Glomerular endothelial cell (primary cell): ENCODE measurements at places on chromosomes 5 and 9.

- no peak for DNase-seq
Measured at GRCh38 chr9:90421786-90422185, 220.8 kb downstream of the DIRAS2 start.

DNA sequence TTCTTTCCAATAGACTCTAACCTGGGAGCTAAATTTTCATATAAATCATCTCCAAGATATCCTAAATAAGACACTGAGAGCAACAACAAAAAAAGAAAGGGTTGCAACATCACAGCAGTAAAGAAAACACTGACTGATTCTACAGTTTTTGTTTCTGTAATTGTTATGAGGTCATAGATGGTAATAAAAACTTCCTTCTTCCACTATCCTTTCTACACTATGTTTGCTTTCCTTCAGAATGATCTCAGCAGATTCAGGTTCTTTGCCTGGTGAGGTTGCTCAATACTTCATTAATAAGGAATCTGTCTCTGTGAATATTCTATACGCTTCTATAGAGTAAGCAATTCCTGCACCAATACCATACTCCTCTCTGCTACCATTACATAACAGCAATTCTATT, 835.6 kb upstream of the GRAMD2B start:
- no peak for DNase-seq

- DNase-seq, result no peak
Measured at GRCh38 chr9:78438211-78438610, 141.3 kb downstream of the PSAT1 start.

GRCh38 chr5:144248015-144248414, 77.3 kb downstream of the KCTD16 start:
- no peak for DNase-seq

GRCh38 chr9:11338130-11338529, 725.3 kb upstream of the PTPRD start:
- no peak for DNase-seq

GRCh38 chr5:88480245-88480644, 211.6 kb upstream of the TMEM161B start:
- DNase-seq, result no peak

- peak; percentile 75 for DNase-seq
Measured at GRCh38 chr5:159912033-159912800, 4.1 kb upstream of the ADRA1B start.

DNA sequence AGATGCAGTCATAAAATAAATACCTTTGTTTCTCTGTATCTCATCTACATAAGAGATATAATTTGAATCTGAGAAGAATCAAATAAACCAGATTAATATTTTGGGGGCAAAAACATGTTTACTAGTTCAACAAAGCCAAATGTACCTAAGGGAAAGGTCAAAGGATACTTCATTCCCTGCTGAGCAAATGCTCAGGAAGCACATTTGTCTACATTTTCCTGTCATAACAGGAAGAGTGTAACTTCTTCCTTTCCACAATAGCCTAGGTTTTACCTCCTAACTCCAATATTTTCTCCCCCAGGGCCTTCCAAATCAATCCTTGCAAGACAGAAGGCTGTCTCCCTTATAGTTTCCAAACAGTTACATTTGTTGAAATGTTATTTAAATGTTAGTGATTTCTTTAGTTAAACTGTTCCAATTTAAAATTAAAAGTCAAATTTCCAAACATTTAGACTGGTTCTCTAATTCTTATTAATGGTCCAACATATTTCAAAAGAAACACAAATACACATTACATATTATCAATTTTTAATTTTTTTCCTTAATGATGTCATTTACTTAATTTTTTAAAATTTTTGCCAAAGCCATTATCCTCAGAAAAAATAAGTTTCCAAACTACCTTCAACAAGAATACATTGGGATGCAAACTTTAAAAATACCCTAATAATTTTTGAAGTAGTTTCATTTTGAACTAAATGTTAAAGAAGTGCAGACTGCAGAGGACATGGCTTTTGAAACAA, 67.8 kb downstream of the MEF2C start:
- DNase-seq, result no peak

DNA sequence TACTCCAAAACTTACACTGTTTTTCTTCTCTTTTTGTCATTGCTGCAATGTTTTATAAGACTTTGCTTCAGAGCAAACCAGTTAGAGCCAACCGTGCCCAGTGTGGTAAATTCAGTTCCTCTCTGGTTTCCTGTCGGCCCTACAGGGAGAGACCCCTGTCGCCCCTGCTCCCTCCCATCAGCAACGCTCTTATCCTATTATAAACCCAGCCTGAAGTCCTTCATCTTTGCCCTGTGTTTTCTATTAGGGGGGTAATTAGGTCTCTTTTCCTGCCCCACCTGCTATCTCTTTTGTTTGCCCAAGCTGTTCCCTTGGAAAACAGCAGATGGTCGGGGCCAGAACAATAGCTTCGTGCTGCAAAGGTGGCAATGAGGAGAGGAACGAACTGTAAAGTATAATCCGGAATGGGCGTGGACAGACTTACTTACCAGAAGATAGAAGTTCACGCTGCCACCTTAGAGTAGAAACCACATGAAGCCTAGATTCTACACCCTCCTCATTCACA, 21.4 kb upstream of the OTULINL start:
- no peak for DNase-seq

DNA sequence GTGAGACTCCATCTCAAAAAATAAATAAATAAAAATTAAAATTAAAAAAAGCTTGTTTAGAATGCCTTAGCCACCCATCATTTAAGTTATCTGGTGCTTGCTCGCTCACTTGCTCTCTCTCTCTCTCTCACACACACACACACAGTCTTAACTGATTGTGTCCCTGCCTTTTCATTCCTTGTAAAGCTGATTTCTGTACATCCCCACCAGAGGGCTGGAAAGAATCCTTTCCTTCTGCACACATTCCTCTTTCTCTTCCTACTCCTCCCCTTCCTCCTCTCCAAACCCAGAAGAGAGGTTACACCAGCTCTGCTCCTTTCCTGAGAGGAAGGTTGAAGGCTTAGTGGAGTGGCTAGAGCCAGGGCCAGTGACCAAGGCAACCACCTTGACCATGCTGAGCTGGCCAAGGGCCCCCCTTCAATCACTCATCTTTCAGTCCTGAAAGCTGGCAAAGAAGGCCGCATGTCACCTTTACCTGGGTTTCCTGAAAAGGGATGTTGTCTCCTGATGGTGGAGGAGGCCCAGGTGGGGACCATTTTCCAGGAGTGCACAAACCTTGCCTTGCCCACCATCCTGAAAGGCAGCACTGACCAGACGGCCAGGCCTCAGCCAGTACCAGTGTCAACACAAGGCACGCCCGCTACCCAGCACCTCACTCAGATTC, 25.6 kb downstream of the STK10 start:
- DNase-seq, result no peak

DNA sequence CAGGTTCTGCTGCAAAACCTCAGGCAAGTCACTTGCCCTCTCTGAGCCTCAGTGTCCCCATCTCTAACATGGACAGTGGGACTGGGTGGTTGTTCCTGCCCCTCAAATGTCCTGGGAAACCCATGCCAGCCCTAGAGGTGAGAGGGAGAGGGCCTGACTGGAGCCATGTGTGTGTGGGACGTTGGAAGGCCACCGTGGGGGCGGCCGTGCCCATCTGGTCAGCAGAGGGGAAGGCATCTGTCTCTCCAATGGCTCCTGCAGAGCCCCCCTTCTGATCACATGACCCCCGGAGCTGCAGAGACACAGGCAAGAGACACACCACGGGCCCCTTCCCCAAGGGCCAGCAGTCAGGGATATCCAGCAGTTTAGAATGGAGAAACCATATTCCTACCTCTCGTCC, 1.7 kb downstream of the DNM1 start:
- DNase-seq, result no peak

GRCh38 chr9:123080444-123080843, 47.0 kb downstream of the GPR21 start:
- DNase-seq, result no peak

DNA sequence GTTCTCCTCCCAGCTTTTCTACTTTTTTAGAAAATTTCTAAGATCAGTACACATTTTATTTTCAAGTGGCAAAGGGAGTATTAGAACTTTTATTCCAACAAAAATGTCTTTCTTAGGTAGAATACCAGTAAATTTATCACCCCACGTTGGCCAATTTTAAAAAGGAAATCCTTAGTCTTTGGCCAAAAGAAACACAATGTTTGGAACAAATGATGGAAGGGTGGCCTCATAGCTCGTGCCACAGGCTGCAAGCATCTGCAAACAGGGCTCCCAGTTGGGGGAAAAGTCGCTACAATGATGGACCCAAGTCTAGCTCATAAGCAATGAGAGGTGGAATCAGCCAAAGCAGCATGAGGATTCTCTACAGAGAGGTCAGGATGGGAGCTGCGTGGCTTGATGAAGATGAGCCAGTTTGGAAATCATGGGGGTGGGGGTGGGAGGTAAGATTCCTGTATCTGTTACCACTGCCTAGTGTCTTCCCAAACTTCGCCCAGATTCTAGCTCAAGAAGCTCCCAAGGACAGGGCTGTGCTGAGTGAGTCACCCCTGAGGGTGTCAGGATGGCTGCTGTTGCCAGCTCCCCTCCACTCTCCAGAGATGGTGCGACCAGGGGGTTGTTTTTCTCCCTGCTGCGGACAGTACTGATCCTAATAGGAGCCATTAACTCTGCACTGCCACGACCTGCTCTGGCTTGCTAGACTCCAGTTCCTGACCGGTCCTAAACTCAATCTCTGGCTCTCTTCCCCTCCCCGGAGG, 75.6 kb downstream of the DCP2 start:
- DNase-seq, result no peak

DNA sequence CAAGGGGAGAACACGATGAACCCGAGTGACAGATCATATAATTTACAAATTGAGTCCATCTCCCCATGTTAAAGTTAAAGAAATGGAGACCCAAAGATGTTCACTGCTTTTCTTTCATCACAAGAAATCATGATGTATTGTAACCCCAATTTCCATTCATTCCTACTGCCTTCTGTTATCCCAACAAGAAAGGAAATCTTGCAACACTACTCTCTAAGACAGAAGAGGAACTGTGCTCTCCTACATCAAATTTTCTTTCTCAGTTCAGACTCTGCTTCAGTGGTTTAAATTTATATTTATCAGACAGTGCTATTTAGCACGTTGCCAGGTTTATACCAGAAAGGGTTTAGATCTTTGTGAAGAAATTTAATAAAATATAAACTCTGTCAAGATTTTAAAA, 83.8 kb upstream of the RASA1 start:
- DNase-seq, result no peak

DNA sequence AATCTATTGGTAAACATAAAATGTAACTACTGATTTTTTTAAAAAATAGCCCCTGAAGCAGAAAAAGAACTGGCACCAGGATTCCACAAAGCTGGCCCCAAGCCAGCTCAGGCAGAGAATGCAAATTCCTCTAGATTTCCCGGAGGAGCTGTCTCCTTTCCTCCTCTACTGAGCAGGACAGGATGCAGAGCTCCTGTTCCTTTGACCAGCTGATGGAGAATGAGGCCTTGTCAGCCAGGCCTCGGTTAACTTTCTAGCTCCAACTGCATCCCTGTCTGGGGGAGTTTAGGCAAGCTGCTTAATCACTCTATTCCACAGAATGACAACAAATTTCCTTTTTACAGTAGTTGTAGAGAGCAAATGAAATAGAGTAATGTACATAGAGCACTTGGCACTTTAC, 155.5 kb downstream of the GNAQ start:
- no peak for DNase-seq

- no peak for DNase-seq
Measured at GRCh38 chr5:148820461-148821395, 5.7 kb upstream of the ADRB2 start.

DNA sequence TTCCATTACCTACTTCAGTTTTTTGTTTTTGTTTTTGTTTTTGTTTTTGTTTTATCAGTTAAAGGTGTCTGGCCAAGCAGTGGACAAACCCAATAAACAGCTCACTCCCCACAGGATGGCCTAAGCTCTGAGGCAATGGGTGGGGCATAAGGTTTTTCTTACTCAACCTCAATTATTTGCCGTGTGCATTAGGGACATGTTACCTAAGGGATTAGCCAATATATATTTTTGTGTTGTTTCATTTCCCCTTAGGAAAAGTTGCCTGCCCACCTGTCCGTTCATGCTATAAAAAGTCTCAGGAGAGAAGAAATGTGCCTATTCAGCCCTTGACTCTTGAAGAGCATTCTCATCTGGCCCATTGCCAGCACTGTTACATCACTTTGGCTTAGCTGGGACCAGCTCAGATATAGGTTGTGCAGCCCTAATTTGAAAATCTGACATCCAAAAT, 7.3 kb downstream of the SH3RF2 start:
- DNase-seq, result no peak

- no peak for DNase-seq
Measured at GRCh38 chr5:136018814-136019783, 9.7 kb upstream of the TGFBI start.

DNA sequence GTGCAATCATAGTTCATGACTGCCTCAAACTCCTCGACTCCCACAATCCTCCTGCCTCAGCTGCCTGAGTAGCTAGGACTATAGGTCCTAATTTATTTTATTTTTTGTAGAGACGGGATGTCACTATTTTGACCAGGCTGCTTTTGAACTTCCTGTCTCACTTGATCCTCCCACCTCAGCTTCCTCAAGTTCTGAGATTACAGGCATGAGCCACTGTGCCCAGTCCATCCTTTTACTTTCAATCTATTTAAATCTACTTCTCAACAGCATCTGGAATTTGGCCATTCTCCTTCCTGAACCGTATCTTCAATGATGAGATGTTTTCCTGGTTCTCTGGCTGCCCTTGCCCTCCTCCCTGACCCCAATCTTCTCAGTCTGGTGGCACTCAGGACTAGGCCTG, 12.2 kb upstream of the GRIN1 start:
- DNase-seq, result no peak

DNA sequence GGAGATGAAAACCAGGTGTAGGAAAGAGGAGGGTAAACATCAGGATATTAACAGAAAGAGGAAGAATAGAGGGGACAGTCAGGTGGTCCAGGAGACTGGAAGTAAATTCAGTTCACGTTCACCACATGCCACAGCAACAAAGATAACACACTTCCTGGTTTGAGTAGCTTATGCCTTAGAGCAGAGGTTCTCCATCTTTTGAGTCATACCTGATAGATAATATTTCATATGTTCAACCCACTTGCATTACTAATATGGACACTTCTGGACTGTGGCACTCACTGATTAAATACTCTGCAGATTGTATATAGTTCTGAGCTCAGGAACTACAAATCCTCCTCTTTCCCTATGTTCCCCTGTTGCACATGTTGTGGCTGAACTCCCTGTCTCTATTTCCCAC, 179.9 kb upstream of the NR3C1 start:
- no peak for DNase-seq

- no peak for DNase-seq
Measured at GRCh38 chr9:3664044-3664443, 138.2 kb upstream of the RFX3 start.

- no peak for DNase-seq
Measured at GRCh38 chr5:80357671-80358070, 37.9 kb downstream of the SPZ1 start.

- no peak for DNase-seq
Measured at GRCh38 chr9:104553261-104553660, 15.7 kb upstream of the OR13C8 start.

GRCh38 chr5:72468606-72469005, 38.6 kb downstream of the ZNF366 start:
- DNase-seq, result no peak
